Occipital lobe (tissue), 3 donors: ENCODE measurements at places on chromosomes 5 and 9.

- no peak for DNase-seq
These were observed 25.9 kb downstream of the SH3TC2 start for GRCh38 chr5:149036970-149037369.

DNA sequence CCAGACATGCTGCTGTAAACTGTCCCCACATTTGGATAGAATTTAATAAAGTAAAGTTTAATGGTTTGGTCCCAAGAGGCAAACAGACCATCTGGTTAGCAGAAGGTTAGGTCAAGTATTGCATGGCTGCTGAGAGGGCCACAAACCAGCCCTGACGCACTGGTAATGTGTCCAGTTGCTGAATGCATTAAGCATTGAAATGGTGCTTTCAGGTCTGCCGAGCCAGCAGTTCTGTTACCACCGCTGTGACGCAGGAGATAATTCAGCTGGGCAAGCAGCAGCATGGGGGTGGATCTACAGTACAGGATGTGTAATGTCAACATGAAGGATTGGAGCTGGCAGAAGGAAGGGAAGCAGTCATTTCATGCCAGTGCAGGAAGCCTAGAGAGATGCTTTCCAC lies 16.0 kb downstream of the ZNF462 start:
- DNase-seq, result peak; percentile 66

DNA sequence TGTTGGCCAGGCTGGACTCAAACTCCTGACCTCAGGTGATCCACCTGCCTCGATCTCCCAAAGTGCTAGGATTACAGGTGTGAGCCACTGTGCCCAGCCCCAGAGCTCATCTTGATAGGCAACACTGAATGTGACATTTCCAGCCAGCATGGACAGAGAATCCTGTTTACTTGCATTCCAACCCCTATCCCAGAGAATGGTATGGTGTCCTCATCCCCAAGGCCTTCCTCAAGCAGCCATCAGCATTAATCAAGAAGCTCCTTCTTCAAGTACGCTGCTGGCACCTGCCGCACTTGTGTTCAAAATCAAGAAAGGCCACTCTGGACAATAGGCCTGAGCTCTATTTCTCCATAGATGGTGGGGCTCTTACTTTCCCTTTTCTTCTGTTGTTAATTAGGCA lies 40.2 kb downstream of the STARD4 start:
- no peak for DNase-seq

- DNase-seq, result no peak
These were observed 38.5 kb upstream of the OR2S2 start for GRCh38 chr9:35996358-35996970.

DNA sequence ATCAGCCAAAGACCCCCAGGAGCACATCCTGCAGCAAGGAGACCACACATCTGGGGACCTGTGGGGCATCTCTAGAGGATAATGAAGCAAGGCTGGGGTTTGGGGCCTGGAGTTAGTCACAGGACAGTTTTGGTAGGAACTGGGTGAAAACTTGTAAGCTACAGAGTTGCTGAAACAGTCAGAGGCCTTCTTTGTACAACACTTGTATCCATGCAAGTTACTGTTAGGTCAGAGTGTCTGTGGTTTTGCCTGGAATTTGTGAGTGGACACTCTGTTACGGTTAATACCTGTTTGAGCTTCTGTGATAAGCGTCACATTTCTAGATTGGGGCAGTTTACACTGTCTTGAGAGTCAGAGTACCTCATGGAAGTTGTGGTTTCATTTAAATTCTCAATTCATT lies 22.6 kb upstream of the ASPN start:
- DNase-seq, result no peak

GRCh38 chr9:89218040-89218928 lies 39.7 kb upstream of the SHC3 start:
- no peak for DNase-seq

DNA sequence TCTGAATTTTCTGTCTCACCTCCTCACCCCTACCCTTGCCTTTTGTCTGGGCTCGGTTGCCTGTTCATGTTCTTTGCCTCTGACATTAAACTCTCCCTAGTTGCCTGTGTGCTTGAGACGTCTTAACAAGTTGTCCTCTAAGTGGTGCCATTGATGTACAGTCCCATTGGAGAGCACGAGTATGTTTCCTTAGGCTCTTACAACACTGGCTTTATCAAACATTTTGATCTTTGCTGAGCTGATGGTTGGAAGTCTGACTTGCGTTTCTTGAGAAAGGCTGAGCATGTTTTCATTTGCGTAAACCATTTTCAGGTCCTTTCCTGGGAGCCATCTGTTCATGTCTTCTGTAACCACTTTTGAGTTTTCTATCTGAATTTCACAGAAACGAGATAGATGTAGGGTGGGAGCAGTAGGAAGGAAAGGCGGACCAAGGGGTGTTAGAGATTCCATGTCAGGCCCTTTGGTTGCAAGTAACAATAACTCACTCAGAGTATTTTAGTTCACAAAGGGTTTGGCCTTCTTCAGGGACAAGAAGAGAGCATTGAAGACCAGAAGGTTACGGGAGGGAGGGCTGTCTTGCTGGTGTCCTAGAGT lies 35.4 kb downstream of the OTULIN start:
- DNase-seq, result no peak

DNA sequence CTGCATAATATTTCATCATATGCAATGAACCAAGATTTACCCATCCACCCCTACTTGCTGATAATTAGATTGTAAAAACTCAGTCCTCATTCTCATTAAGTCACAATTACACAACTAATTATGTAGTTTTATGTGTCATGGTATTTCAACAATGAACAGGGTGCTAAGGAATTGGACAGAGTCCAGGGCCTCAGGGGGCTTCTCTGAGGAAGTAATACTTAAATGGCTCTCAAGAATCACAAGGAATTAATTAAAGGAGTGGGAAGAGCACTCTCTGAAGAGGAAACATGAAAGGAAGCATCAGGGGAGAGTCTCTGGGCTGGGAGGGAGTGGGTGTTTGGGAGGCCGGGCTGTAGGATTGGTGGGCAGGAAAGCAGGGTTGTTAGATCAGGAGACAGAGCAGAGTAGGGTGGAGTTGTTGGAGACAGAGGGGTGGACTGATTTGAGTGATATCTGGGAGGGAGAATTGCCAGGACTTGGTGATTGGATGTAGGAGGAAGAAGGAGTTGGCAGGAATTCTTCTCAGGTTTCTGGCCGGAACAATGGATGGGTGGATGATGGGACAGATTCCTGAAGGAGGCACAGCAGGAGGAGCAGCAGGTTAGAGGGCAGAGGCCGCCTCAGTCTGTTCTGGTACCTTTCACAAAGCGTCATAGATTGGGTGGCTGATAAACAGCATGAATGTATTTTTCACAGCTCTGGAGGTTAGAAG lies 23.0 kb upstream of the NSG2 start:
- no peak for DNase-seq

DNA sequence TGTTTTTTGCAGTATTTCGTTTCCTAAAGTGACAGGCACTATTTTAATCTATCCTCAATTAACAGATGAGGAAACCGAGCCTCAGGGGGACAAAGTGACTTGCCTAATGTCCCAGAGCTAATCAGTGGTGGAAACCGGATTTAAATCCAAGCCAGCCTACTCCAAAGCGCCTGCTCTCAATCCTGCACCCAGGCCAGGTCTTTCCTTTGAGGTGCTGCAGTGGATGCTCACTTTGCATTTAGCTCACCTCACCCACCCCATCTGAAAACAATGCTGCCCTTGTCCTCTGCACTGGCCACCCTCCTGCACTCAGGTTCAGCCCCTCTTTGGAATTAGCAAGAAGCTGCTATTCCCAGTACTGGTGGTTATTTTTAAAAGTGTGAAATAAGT lies 16.0 kb downstream of the ANGPTL2 start:
- DNase-seq, result no peak

GRCh38 chr5:148843510-148844318 lies 17.3 kb downstream of the ADRB2 start:
- DNase-seq, result no peak

- no peak for DNase-seq
These were observed 20.7 kb upstream of the EGFLAM start for GRCh38 chr5:38237681-38238080.

GRCh38 chr5:157857816-157858526 lies 974 bp downstream of the CLINT1 start:
- no peak for DNase-seq

DNA sequence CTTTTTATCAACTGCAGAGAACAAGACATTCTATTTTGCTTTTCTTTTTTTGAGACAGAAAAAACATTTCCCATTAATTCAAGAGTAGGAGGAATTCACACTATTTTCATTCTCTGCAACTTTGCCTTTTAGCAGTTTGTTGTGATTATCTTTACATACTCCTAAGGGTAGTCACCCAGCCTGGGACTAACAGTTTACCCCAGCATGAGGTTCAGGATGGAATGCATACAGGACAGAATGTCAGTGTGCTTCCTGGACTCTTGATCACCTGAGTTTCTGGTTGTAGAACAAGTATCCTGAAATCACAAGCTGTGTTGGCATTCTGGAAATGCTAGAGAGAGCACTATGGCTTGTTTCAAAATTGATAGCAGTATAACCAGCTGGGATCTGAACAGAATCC lies 368.1 kb downstream of the KIF4B start:
- no peak for DNase-seq
